ENCODE measurements at places on chromosomes 6 and 20. TPM values are rescaled to one million over a fixed set of nuclear protein-coding genes. Genes with fewer than 3 reads are reported as not detected.

THEMIS gene
- total RNA-seq = 18.3 TPM

FAM83B gene
- 19.3 TPM for total RNA-seq

OR2H2 gene
- not detected for total RNA-seq

C4B gene
- total RNA-seq = 19.2 TPM

ZC3H12D gene
- 1.1 TPM for total RNA-seq

HS3ST5 gene
- not detected for total RNA-seq

GPLD1 gene
- not detected for total RNA-seq

DNA sequence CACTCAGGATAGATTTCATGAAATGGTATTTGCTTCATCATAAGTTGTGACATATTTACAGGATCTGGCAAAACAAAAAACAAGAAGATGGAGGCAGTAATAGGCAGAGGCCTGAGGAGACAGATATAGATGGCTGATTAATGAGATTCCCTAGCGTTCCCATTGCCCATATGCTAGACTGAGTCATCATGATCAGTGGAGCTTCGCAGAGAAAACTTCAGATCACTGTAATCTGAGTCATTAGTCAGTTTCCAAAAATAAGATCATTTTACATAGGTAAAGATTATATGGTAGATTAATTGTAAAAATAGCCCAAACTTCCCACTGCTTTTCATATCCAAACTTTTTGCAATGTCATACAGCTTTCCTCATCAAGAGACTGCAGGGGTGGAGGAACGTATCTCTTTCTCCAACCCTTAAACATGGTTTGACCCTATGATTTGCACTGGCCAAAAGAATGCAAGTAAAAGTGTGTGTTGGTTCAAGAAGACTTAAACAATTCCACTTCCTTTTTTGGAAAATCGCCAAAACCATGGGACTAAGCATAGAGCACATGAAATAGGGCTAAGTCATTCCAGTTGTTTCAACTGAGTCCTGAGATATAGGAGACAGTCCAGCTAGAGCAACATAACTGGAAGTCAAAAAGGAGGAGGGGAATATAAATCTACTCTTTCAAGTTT, 626.0 kb downstream of the RNF144B start:
- H3K27ac ChIP-seq = no peak overlapping the region
- no peaks in the 10 kb centered on the region for H3K4me1 ChIP-seq
- H3K4me3 ChIP-seq = no peak overlapping the region
- no peaks in the 10 kb centered on the region for H3K36me3 ChIP-seq

- no peak for DNase-seq
- H3K36me3 ChIP-seq = no peaks in the 10 kb centered on the region
- H3K27me3 ChIP-seq = no peaks in the 10 kb centered on the region
- H3K4me3 ChIP-seq = no peak overlapping the region
- H3K27ac ChIP-seq = no peak overlapping the region
- H3K4me1 ChIP-seq = peaks cover 15% of the 10 kb centered on the region
Observed at GRCh38 chr6:82142524-82142923, 105.0 kb downstream of the IBTK start.

DNA sequence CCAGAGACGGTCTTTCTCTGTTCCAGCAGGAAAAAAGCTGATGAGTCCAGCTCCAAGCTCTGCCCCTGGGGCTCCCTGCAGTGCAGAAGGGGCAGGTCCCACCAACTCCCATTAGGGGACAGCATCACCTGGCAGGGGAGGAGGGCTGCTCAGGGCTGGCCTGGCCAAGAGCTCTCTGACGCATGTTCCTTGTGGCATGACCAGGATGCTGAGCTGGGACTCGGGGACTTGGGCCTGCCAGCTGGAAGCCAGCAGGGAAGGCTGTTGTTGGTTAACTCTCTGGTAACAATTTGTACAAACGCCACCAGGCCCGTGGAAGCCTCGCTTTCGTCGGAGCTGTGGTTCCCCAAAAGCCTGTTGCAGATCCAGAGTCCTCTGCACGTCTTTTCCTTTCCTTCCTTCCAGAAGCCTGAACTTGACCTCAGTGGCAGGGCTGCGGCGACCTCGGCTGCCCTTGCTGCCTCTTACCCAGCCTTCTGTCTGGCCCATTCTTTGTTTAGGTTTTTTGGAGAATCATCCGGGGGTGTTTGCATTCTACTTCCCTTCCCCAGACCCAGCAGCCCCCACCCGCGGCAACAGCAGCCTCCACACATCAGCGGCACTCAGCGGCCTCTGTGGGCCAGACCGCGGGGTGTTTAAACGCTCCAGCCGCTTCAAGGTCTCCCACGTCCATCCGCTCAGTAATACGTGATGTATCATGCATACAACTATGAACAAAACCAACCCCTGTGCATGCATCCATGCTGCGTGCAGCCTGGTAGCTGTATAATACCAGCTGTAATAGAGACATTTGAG, 63.3 kb downstream of the GNAS-AS1 start:
- H3K4me1 ChIP-seq = no peaks in the 10 kb centered on the region
- DNase-seq = no peak
- no peaks in the 10 kb centered on the region for H3K36me3 ChIP-seq
- no peak overlapping the region for H3K4me3 ChIP-seq

DNA sequence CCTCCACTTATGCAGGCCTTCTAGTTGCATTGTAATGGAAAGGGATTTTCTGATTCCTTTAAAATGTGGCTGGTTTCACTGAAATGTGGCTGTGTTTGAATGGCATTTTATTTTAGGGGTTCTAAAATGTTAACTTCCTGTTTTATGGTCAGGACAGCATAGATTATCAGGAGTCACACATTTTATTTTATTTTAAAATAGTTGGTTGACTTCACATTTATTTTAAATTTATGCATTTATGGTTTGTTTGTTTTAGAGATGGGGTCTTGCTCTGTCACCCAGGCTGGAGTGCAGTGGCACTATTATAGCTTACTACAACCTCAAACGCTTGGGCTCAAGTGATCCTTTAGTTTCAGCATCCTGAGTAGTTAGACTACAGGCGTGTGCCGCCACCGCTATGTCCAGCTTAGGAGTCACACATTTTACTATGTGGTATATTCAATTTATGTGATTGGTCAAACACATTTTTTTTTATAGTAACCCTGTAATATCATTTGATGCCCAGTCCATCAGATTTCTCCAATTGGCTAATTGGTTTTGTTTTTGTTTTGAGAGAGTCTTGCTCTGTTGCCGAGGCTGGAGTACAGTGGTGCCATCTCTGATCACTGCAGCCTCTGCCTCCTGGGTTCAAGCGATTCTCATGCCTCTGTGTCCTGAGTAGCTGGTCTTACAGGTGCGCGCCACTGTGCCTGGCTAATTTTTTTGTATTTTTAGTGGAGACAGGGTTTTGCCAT, 2.3 kb downstream of the DTD1 start:
- H3K27ac ChIP-seq = no peak overlapping the region
- no peak for DNase-seq
- no peaks in the 10 kb centered on the region for H3K27me3 ChIP-seq
- H3K4me1 ChIP-seq = peaks cover 9% of the 10 kb centered on the region
- H3K4me3 ChIP-seq = no peak overlapping the region
- H3K36me3 ChIP-seq = no peaks in the 10 kb centered on the region

DNA sequence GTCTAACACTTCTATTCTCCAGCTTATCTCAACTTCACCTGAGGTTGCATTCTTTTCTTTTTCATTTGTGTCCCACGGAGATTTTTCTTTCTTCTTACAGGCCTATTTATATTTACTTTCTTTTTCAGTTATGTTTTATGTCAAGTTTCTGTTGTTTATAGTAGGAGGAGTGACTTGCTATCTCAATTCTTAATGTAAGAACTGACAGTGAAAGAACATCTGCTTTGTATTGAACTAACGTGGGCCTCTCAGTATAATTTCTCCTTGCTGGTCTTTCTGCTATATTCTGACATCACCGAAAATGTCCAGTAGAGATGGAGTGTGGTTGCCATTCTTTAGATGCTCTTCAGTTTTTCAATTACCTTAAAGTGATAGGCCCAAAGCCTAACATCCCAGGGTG, 521.7 kb downstream of the EPM2A start:
- no peaks in the 10 kb centered on the region for H3K36me3 ChIP-seq
- H3K27me3 ChIP-seq = no peaks in the 10 kb centered on the region
- no peak for DNase-seq
- H3K27ac ChIP-seq = no peak overlapping the region

- no peak for DNase-seq
- no peaks in the 10 kb centered on the region for H3K27me3 ChIP-seq
- H3K4me1 ChIP-seq = peaks cover 17% of the 10 kb centered on the region
- no peak overlapping the region for H3K27ac ChIP-seq
- H3K36me3 ChIP-seq = no peaks in the 10 kb centered on the region
Observed at GRCh38 chr6:14726816-14727493, 518.9 kb upstream of the JARID2 start.

All from stomach (tissue), 19 donors.